LoVo (cell line): ENCODE measurements at places on chromosomes 1 and 21.

DNA sequence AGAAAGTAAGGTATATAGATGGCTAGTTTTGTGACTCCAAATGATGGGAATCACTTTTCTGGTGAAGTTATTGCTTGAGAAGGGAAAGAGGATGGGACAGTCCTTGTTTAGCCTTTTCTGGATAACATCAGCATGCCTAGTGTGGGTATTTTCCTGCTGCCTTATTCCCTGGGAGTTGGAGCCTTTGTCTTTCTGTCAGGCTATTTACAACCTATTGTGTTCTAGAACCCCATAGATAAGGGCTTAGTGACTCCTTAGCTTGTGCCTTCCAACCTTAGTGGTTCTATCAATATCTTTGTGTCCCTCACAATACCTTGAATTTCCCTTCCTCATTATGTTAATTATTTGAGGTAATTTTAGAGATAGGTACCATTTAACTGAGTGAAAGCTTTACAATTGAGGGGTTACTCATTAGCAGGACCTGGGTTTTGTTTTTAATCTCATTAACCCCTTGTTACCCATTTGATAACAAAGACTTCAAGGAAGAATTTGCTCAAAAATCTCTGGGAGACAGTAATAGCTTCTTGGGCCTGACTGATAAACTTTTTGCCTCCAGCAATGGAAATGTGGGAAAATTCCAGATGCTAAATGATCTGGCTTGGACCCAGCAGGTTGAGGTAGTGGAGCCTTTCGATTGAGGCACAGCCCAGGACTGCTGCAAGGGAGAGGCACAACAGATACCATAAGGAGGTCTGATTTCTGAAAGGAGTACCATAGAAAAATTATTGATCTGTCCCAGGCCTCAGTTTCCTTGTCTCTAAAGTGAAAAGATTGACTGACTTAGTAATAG, 49.0 kb downstream of the CACHD1 start:
- no peak for DNase-seq

- DNase-seq = no peak
Observed at GRCh38 chr1:243924188-243924587, 74.1 kb upstream of the AKT3 start.

DNA sequence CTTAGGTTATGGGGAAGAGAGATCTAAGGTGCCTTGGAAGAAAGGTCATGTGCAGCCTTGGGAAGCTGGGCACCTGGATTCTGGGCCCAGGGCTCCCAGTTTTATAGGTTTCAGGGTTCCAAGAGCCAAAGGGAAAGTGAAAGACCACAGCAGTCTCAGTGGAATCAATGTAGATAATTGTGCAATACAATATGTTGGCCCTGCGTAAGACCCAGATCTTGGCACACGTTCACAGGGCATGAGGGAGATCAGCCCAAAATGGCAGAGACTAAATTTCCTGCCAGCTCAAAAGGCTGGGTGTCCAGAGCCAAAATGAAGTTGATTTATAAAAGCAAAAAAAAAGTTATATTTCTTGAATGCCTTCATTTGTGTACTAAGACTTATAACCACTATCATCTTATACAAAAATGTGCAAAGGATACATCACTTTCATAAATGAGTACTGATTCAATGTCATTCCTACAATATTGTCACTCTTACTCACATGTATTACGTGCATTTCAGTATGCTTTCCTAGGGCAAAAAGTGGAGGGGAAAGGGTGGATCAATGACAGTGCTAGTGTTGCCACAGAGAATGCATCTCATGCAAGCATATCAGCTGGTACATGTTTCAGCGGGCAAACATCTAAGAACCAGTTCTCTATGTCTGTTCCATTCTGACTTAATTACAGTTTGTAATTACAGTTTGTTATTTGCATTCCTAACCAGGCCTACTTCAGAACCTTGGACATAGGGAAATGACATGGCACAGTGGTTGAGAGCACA, 22.5 kb upstream of the NPL start:
- DNase-seq = no peak

- DNase-seq = no peak
Observed at GRCh38 chr21:33847588-33848248, 67.9 kb downstream of the ATP5PO start.

- no peak for DNase-seq
Observed at GRCh38 chr1:155471891-155472290, 90.7 kb downstream of the ASH1L start.
